Activated CD4-positive, alpha-beta memory T cell treated with anti-CD3 and anti-CD28 coated beads for 36 hours (primary cell): ENCODE measurements at places on chromosomes 2 and 18. TPM values are rescaled to one million over a fixed set of nuclear protein-coding genes. Genes with fewer than 3 reads are reported as not detected.

The POMC gene
- total RNA-seq = 3.8 TPM

The ZNF521 gene
- not detected for total RNA-seq

The HOXD13 gene
- not detected for total RNA-seq

The SALL3 gene
- not detected for total RNA-seq

The AGXT gene
- not detected for total RNA-seq

The WDR33 gene
- total RNA-seq = 64.7 TPM

The SOWAHC gene
- 1.0 TPM for total RNA-seq

The BMP10 gene
- not detected for total RNA-seq

The LIMS3 gene
- 3.3 TPM for total RNA-seq

The KCMF1 gene
- 94.1 TPM for total RNA-seq

The LYG1 gene
- 0.29 TPM for total RNA-seq

The PASK gene
- 86.1 TPM for total RNA-seq

The GRHL1 gene
- 1.1 TPM for total RNA-seq

The GFPT1 gene
- 39.8 TPM for total RNA-seq

The UBE2E3 gene
- total RNA-seq = 34.1 TPM

The LBH gene
- total RNA-seq = 112 TPM

The MDH1B gene
- total RNA-seq = 0.74 TPM

The TNP1 gene
- total RNA-seq = not detected

The CLEC4F gene
- total RNA-seq = not detected

The CDH20 gene
- 0.10 TPM for total RNA-seq

The DLX1 gene
- not detected for total RNA-seq

The CD302 gene
- total RNA-seq = 0.55 TPM

The DSG4 gene
- not detected for total RNA-seq

The ALLC gene
- not detected for total RNA-seq

The LIPG gene
- total RNA-seq = 0.17 TPM

The SLC30A3 gene
- total RNA-seq = 0.86 TPM

The QPCT gene
- 0.68 TPM for total RNA-seq

The RAPGEF4 gene
- total RNA-seq = 0.21 TPM

The ESPNL gene
- 0.14 TPM for total RNA-seq

The SLC5A7 gene
- not detected for total RNA-seq

The IMP4 gene
- total RNA-seq = 125 TPM

The LRRFIP1 gene
- 238 TPM for total RNA-seq

The ASTL gene
- total RNA-seq = 1.8 TPM

The ITGB1BP1 gene
- 142 TPM for total RNA-seq

The ARHGEF33 gene
- total RNA-seq = 0.38 TPM

The OTOS gene
- not detected for total RNA-seq

The TRABD2A gene
- total RNA-seq = 29.6 TPM

The DAPL1 gene
- total RNA-seq = not detected
